ENCODE measurements at places on chromosomes 16 and 17. TPM values are rescaled to one million over a fixed set of nuclear protein-coding genes. Genes with fewer than 3 reads are reported as not detected.
A peak's percentile ranks its signal among the peaks of the same experiment; 100 is the strongest.

- H3K4me3 ChIP-seq, result no peak overlapping the region
- DNase-seq, result no peak
- no peak overlapping the region for H3K27ac ChIP-seq
- no peaks in the 10 kb centered on the region for H3K36me3 ChIP-seq
Observed at GRCh38 chr17:1384905-1385435, 15.1 kb downstream of the YWHAE start.

Gene PGS1
- 65.4 TPM for total RNA-seq

DNA sequence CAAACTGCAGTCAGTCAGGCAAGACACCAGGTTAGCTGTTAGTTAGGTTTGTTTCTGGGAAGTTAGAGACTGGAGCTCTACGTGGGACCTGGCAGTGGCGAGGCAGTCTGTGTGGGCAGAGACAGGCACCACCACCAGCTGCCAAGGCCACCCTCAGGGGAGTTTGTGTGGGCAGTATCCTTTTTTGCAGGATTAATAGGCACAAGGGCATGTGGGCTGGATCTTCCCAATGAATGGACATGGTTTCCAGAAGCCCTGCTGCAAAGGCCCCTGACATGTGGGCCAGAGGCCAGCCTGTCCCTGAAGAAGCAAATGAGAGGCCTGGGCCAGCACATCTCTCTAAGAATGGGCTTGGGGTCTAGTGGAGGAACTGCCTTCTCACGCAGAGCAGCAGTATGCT is 19.2 kb upstream of the SREBF1 start:
- no peak for DNase-seq
- H3K4me3 ChIP-seq, result no peak overlapping the region
- peaks cover under 1% of the 10 kb centered on the region for H3K36me3 ChIP-seq
- H3K27ac ChIP-seq, result peak overlapping the region; percentile 44

DNA sequence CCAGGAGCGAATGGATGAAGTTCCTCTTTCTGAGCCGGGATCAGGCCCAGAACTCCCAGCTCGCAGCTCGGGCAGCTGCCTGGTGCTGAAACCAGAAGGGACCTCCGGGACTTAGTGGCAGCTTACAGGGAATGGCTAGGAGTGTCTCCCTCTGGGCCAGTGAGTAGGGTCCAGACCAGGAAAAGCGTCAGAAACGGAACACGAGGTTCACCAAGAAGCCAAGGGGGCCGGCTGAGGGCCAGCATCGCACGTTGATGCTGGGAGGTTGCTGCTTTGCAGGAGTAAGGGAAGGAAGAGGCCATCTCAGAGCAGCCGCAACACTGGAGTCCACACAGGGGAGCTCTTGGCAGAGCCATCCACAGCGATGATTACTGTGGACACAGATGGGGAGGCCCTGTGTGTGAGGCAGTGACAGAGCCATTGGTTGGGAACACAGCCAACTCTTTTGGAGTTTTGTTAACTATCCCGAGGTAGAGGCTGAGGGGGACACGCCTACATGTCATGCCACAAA is 74.0 kb upstream of the CREBBP start:
- no peak overlapping the region for H3K27ac ChIP-seq
- no peaks in the 10 kb centered on the region for H3K27me3 ChIP-seq
- no peak for DNase-seq
- H3K36me3 ChIP-seq, result no peaks in the 10 kb centered on the region

DNA sequence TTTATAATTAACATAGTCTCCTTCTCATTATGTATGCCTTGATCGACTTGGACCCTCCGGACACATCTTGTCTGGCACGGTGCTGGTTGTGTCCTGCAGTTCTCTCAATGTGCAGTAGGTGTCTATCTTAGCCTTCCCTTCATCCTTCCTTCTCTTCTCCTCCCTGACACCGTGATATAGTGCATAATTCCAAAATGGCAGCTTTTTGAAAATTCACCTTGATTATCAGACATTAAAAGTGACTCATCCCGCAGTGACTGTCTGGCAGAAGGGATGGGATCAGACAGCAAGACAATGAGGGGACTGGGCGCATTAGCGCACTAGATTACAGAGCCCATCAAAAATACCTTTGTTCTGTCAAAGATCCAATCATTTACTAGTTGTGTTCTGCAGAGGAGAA is 70.0 kb upstream of the PMFBP1 start:
- DNase-seq, result peak; percentile 40
- no peaks in the 10 kb centered on the region for H3K27me3 ChIP-seq
- H3K4me1 ChIP-seq, result no peaks in the 10 kb centered on the region
- no peak overlapping the region for H3K27ac ChIP-seq
- peak overlapping the region; percentile 36 for H3K4me3 ChIP-seq
- no peaks in the 10 kb centered on the region for H3K36me3 ChIP-seq

GRCh38 chr17:5592382-5592781 is 8.1 kb upstream of the NLRP1 start:
- H3K4me1 ChIP-seq, result no peaks in the 10 kb centered on the region
- DNase-seq, result no peak
- no peak overlapping the region for H3K4me3 ChIP-seq
- H3K36me3 ChIP-seq, result no peaks in the 10 kb centered on the region
- no peak overlapping the region for H3K27ac ChIP-seq

DNA sequence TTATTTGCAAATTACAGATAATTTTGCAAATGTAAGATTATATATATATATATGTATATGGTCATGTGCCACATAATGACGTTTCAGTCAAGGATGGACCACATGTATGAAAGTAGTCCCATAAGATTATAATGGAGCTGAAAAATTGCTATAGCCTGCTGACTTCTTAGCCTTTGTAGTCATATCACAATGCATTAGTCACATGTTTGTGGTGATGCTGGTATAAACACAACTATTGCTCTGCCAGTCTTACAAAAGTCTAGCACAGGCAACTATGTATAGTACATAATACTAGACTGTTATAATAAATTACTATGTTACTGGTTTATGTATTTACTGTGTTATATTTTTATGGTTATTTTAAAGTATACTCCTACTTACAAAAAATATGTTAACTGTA is 444.3 kb downstream of the KCNJ2 start:
- H3K4me3 ChIP-seq, result no peak overlapping the region
- no peak for DNase-seq
- H3K27ac ChIP-seq, result no peak overlapping the region
- H3K27me3 ChIP-seq, result no peaks in the 10 kb centered on the region
- no peaks in the 10 kb centered on the region for H3K4me1 ChIP-seq
- H3K36me3 ChIP-seq, result no peaks in the 10 kb centered on the region

GRCh38 chr17:64004903-64005733 is 7.0 kb downstream of the PRR29 start:
- H3K4me1 ChIP-seq, result peaks cover 15% of the 10 kb centered on the region
- H3K27me3 ChIP-seq, result no peaks in the 10 kb centered on the region
- no peak for DNase-seq

DNA sequence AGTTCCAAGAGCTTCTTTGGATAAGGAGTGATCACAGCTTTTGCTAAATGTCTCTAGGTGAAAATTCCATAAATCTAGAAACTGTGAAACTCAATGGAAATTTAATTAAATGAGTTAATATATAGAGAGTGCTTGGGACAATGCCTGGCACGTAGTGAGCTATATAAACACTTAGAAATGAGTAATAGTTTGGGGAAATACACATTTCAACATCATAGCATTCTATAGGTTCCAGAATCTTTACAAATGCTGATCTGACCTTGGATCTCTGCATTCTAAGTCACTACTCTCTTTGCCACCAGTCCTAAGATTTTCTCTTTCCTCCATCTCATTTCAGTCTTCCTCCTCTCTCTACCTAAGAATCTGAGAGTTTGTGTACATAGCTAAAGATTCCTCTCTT is 175.6 kb downstream of the SOX9 start:
- no peaks in the 10 kb centered on the region for H3K27me3 ChIP-seq
- H3K4me3 ChIP-seq, result no peak overlapping the region
- H3K36me3 ChIP-seq, result no peaks in the 10 kb centered on the region
- no peaks in the 10 kb centered on the region for H3K4me1 ChIP-seq
- DNase-seq, result no peak
- H3K27ac ChIP-seq, result no peak overlapping the region

Gene CALB2
- total RNA-seq, result 1.4 TPM

- H3K4me1 ChIP-seq, result no peaks in the 10 kb centered on the region
- H3K27me3 ChIP-seq, result no peaks in the 10 kb centered on the region
- H3K4me3 ChIP-seq, result no peak overlapping the region
- no peak for DNase-seq
Observed at GRCh38 chr16:77863250-77863649, 74.9 kb downstream of the VAT1L start.

Gene NOD2
- total RNA-seq, result 3.6 TPM

DNA sequence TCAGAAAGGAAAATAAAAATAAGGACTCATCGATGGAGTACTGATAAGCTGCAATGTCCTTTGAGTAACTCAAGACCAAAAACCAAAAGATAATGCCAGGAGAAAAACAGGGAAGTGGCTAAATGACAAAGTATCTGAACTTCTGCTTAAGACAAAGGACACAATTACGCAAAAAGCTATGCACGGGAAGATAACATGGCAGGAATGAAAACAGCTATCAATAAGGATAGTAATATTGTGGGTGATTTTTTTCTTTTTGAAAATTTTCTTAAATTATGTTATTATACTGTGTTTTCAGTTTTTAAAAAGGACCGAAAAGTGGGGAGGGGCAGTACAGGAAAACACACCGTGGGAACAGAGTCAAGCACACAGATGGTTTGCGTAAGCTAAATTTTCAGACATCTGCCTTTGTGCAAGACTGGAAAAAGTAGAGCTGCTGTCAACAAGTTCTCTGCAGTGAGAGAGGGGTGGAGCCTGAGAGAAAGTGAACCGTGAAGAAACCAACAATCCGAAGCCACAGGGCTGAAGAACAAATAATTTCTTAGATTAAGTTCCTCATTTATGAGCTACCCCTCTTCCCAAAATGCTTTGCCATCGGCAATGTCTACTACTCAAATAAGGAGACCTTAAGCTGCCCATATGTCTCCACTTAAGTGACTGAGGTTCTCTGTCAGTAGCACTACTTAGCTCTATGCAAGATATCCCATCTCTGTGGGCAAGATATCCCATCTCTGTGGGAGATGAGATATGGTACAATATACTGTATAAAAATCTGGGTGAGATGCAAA is 99.9 kb upstream of the CORO6 start:
- peak overlapping the region; percentile 47 for H3K27ac ChIP-seq
- peaks cover 8% of the 10 kb centered on the region for H3K4me1 ChIP-seq
- no peaks in the 10 kb centered on the region for H3K36me3 ChIP-seq
- H3K27me3 ChIP-seq, result no peaks in the 10 kb centered on the region

Gene TNFRSF13B
- total RNA-seq, result 1.4 TPM

Gene SPATA20
- 60.4 TPM for total RNA-seq

Gene BRIP1
- 0.54 TPM for total RNA-seq

Gene HS3ST3B1
- total RNA-seq, result 5.3 TPM

GRCh38 chr16:88473666-88474534 is 20.8 kb downstream of the ZFPM1 start:
- DNase-seq, result no peak
- no peak overlapping the region for H3K4me3 ChIP-seq
- no peaks in the 10 kb centered on the region for H3K27me3 ChIP-seq
- no peak overlapping the region for H3K27ac ChIP-seq
- H3K36me3 ChIP-seq, result no peaks in the 10 kb centered on the region

All from kidney (tissue), 22 donors.